Activated T-helper 1 cell treated with Interleukin-2 at 50 U/mL for 16 hours (primary cell): ENCODE measurements at places on chromosomes 7 and 10.

DNA sequence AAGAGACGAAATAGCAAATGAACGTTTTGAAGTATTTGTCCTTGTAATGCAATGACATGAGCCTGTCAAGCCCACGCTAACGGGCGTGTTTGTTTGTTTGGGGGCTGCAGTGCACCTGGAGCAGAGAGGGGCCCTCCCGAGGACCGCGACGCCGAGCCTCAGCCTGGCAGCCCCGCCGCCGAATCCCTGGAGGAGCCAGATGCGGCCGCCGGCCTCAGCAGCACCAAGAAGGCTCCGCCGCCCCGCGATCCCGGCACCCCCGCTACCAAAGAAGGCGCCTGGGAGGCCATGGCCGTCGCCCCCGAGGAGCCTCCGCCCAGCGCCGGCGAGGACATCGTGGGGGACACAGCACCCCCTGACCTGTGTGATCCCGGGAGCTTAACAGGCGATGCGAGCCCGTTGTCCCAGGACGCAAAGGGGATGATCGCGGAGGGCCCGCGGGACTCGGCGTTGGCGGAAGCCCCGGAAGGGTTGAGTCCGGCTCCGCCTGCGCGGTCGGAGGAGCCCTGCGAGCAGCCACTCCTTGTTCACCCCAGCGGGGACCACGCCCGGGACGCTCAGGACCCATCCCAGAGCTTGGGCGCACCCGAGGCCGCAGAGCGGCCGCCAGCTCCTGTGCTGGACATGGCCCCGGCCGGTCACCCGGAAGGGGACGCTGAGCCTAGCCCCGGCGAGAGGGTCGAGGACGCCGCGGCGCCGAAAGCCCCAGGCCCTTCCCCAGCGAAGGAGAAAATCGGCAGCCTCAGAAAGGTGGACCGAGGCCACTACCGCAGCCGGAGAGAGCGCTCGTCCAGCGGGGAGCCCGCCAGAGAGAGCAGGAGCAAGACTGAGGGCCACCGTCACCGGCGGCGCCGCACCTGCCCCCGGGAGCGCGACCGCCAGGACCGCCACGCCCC, 118.5 kb downstream of the CYTH3 start:
- DNase-seq, result no peak

GRCh38 chr7:151010307-151011096, 13.8 kb downstream of the ATG9B start:
- no peak for DNase-seq

GRCh38 chr7:112481833-112482670, 1.3 kb downstream of the LSMEM1 start:
- DNase-seq, result no peak

GRCh38 chr10:102670871-102671434, 26.7 kb downstream of the TRIM8 start:
- DNase-seq, result no peak

GRCh38 chr7:2982831-2983230, 60.8 kb downstream of the CARD11 start:
- peak; percentile 30 for DNase-seq

DNA sequence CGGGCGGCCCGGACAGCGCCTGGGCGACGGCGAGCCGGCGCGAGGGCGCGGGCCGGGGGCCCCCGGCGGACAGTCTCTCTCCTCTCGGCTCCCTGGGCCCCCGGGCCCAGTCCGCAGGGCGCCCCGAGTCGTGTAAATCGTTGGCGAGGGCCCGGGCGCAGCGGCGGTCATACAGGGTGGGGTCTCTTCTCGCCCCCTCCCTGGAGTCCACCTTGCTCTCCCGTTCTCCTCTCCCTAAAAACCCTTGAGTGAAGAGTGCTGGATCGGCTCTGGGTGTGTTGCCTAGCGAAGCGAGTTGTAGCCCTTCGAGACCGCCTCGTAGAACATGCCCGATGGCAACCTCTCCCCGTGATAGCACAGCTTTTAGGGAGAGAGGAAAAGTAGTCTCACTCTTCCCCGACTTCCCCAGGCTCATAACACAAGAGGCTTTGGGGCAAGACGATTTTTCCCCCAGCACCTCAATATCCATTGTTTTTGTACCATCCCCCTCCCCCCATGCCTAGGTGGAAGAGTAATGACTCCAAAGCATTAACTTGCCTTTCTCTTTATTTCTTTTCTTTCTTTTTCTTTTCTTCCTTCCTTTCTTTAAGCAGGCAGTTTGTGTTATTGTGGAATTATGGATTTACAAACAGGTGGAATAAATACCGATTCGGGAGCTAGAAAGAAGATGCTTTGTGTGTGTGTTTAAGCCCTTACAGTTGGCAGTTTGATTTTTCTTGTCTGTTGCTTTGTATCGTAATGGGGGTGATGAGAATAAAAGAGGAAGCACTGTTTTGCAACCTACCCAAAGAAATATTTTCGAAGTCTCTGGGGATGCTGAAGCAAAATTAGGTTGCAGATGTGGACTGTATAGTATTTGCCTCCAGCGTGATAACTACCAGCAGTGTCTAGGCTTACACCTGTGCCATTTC, 822 bp downstream of the SHOC2 start:
- DNase-seq, result peak; percentile 1

GRCh38 chr7:102261451-102261850, 25.2 kb upstream of the SH2B2 start:
- DNase-seq, result no peak

- DNase-seq, result no peak
These were observed 1.9 kb downstream of the PTEN start for GRCh38 chr10:87865241-87865881.

DNA sequence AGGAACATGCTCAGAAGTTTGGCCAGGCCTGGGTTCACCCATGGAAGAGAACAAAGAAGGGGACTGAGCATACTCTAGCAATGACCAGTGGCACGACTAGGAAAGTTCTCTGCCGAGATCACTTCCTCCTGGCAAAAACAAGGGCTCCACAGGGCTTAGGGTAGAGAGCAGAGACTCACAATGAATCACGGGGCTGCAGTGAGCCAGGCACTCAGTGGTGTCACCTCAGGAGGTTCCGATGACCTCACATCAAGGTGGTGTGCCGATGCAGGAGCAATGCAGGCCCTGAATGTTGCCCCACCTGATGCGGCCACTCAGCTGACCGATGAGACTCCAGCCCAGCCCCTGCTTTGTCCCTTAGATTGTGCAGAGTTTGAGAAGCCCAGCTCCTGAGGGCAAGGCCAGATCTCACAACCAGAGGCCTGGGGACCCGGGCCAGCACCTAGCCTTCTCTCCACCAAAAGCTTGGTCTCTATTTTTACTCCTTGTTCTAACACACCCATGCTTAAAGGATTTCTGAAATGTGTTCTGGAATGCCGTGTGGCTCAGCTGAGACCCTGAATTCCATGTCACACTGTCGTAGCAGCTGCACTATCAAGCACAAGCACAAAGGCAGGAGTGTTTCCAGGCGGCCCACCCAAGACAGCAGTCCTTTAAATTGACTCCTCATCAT, 60.9 kb downstream of the COBL start:
- DNase-seq, result no peak

DNA sequence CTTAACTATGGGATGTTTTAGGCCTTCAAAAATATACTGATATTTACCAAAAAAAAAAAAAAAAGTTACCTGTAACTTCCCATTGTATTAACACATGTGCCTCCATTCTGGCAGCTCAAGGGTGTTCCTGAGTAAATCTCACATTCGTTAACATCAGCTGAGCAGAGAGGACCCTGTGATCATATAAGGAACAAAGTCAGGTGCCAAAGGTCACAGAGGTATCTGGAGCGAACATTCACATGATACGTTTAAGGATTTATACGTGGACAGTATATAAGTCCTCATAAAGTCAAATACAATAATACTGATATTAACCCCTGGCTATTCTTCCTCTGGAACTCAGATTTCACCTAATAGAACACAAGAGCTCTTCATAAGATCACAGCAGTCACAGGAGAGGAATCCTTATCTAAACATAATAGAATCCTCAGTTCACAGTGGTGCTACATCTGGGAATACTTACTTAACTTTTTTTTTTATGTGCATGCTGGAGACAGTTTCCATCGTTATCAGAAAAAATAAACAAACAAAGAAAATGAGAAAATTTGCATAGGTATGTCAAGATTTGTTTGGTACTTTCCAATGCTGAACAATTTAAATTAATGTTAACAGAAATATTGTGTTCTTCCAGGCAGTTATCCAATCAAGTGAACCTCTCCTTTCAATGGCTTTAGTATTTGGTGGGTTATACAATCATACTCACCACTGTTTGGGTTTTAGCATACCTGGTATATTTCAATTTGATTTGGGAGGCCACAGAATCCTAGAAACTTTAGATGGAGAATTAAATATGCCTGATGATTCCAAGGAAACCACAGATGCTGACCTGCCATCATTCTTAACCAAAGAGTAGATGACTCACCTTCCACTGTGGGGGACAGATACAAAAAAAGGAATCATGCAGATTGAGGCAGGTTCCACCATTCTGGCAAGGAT, 6.6 kb downstream of the CUBN start:
- no peak for DNase-seq

DNA sequence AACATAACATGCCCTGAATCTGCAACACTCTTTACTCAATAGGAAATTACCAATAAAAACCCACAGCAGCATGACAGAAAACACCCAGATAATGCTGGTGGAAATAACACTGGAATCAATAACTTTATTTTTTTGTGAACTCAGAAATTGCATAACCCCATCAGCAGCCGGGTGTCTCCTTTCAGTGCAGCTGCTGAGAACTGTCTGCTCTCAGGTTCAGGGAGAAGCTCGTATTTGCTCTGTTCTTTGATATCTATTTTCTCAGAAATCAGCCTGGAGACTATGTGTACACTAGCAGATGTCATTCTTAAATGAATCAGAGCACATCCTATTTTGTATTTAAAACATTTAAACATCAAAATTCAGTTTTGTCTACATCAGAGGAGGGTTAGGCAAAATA, 506.0 kb downstream of the POM121L12 start:
- DNase-seq, result no peak

GRCh38 chr10:132786884-132787494, 1.0 kb upstream of the NKX6-2 start:
- no peak for DNase-seq

DNA sequence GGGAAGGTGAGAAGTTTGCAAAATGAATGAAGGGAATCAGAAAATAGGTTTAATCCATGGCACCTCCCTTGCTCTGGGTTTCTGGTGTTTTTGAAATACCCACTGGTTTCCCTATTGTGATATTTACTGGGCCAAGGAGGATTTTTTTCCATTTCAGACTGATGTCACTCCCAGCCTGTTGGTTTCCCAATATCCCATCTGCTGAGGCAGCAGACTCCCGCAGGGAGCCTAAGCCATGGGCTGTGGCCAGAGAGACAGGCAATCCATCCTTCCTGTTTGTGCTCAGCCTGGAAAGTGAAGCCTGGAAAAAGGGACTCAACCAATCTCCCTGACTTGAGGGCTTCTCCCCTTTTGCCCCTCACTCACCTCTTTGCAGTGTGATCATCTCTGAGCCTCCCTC, 22.8 kb downstream of the FAM107B start:
- DNase-seq, result no peak

DNA sequence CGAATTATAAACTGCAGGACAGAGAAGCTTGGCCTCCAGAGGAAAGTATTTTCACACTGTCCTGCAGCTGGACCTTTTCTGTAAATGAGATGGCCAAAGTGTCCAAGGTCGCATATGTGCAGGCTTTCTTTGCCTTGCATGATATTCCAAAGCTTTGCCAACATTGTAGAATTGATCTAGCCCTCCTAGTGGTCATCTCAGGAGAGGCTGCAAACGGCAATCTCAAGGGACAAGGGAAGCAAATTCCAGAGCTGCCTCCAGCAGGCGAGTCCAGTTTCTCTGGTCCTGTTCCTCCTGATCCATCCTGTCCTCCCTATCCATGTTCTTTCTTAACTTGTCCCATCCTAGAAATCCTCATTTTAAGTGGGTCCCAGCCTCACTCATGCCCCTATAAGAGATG, 373.4 kb upstream of the PCDH15 start:
- no peak for DNase-seq

DNA sequence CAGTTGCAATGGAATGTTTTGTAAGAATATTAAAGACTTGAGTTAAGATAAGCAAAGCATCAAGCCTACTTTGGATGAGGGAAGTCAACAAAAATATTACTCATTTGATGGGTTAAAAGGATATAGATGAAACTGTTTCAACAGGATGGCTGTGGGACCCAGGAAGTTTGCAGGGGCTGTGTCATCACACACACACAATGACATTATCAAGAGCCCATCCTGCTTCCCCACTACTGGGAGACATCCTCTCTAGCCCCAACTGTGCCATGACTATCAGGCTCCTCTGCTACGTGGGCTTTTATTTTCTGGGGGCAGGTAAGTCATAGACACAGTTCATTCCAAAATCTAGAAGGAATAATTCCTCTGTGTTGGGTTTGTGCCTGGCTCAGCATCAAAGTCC, 78.8 kb upstream of the PRSS1 start:
- no peak for DNase-seq

- no peak for DNase-seq
These were observed 24.4 kb downstream of the KMT2C start for GRCh38 chr7:152411389-152411788.

- DNase-seq, result no peak
These were observed 85.5 kb downstream of the TAF3 start for GRCh38 chr10:7903851-7904250.

GRCh38 chr10:133401981-133402725, 8.2 kb downstream of the MTG1 start:
- DNase-seq, result no peak

- DNase-seq, result no peak
These were observed 932 bp downstream of the ESYT2 start for GRCh38 chr7:158828133-158829020.

DNA sequence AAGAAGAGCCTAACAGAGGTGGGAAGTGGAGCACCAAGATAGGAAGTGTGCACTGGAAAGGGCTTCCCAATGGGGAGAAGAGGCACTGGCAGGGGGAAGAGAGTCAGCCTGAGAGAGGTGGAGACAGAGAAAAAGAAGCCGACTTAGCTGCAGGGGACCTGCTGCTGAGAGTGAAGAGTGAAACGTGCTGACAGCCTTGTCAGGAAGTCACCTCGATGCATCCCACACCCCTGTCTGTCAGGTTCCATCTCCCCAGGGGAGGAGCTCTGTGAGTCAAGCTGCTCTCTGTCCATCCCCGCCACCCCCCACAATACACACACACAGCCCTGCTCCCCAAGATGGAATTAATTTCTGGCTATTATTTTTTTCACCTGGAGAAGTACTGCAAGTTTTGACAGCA, 14.0 kb downstream of the KAZALD1 start:
- DNase-seq, result no peak

- DNase-seq, result no peak
These were observed 49.7 kb downstream of the CDK14 start for GRCh38 chr7:90645784-90646183.

- no peak for DNase-seq
These were observed 459 bp downstream of the ZDHHC6 start for GRCh38 chr10:112446055-112446854.
